ENCODE measurements at places on chromosomes 5 and 9.

- no peak for DNase-seq
These were observed 36.4 kb downstream of the ERAP1 start for GRCh38 chr5:96771395-96771794.

- DNase-seq: no peak
These were observed 45.5 kb downstream of the RASGRF2 start for GRCh38 chr5:81005708-81006107.

GRCh38 chr9:79353856-79354520 is 217.8 kb upstream of the TLE4 start:
- DNase-seq: no peak

DNA sequence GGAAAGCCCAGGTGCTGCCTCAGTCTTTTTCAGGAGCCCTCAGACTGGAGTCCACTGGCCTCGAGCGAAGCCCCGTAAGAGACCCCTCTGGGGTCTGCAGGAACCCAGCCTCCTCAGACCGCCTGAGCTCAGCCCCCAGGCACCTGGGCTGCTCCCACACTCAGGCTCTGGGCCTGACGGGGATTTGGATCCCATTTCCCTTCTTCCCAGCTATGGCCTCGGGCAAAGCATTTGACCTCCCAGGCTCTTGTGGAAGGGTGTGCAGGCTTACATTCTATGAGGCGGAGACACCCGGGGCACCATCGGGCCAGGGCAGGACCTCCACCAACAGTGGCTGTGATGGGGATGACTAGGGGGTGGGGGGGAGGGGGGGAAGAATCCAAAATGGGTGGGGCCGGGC is 4.5 kb downstream of the AGPAT2 start:
- DNase-seq: no peak

DNA sequence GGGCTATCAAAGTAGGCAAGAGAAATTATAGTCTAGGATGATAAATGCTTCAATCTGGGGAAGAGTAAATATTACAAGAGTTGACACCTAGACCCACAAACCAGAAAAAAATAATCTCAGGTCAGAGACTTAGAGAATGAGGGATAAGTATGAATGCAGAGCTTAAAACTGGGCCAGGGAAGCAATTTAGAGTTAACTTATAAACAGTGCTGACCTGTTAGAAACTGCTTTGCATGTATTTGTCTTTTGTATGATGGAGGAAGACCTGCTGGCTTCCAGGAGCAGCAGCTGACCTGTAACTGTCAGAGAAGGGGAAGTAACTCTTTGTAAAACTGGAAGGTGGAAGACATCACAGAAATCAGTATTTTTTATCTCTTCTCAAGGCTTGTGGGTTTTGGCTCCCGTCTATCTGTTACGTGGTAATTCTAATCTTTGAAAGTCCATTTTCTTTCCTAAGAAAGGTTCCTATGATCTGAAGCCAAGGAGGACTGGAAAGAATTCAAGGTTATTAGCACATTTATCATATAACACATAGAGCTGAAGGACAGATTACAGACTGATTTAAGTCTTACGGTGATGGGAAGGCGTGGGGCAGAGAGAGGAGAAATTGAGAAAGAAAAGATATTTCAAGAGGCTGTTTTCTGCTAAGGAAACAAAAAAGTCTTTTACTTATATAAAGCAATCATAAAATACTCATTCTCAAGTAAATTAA is 114.7 kb upstream of the ADAMTS19 start:
- no peak for DNase-seq

DNA sequence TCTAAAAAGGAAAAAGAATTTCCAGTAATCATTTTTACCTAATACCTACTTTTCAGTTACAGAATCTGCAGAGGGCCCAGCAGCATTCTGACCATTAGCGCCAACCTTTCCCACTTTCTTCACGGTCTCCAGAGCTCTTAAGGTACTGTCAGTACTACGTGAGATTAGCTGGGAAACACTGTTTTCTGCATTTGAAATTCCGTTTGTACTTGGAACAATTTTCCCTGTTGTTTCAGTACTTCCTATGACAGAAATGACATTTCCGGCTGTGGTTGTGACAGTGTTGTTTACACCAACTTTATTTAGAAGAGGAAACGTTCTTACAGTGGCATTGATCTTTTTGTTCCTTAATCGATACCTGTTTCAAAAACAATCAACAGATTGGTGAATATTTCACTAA is 36.9 kb upstream of the PDCL start:
- DNase-seq: no peak

DNA sequence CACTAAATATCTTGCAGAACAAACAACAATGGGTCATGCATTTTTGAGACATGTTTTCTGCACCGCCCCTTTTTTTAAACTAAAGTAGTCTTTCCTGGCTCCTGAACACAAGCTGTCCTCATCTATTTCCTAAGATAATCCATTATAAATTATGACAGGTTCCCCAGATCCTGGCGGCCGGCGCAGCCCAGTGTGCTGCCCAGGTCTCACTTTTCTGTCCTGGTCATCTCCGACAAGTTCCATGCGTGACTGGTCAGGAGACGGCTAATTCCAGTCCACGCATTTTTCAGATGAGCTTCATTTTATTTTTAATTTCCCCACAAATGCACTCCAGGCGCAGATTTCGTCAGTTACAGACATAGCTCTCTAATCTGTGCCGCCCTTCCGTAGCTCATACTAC is 92.9 kb upstream of the EGFLAM start:
- no peak for DNase-seq

DNA sequence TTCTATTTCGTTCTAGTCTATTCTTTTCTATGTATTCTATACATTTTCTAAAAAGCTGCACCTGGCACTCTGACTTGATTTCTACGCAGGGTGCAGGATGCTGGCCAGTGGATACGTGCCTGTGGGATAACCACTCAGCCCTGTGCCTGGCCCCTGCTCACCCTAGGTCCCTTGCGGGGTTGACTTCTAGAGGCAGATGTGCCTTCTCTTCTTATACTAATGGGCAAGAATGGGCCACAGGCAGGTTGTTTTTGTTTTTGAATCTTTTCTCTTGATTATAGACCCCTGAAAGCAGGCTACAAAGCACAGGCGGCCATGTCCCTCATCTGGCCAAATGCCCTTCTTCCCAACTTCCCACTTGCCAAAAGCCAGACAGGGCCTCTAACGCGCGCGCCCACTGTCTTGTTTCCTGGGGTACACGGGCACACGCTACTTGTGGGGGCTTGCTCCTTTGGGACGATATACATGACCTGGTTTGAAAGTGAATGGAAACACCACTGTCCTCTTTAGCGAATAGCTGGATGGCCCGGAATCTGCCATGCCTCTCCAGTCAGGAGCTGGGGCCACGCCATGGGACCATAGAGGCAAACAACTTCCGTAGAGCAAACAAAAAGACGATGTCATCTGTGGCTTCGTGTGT is 162.7 kb upstream of the IRX2 start:
- DNase-seq: no peak

GRCh38 chr9:109248133-109248581 is 72.7 kb downstream of the EPB41L4B start:
- DNase-seq: no peak

DNA sequence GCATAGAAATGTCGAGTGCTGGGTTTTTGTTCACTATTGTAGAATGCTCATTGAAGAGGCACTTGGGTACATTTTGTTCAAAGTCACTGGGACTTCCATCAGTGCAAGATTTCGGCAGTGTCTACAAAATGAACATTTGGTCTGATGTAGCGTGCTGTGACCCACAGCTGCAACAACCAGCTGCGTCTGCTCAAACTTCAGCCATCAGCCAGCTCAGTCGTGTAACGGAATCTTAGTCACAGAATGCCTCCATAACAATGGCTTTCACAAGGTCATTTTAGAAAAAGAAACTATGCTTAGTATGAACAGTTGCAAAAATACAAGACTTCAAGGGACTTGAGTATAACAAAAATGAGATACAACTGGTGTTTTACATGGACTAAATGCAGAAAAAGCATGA is 828.1 kb upstream of the GRAMD2B start:
- DNase-seq: no peak

DNA sequence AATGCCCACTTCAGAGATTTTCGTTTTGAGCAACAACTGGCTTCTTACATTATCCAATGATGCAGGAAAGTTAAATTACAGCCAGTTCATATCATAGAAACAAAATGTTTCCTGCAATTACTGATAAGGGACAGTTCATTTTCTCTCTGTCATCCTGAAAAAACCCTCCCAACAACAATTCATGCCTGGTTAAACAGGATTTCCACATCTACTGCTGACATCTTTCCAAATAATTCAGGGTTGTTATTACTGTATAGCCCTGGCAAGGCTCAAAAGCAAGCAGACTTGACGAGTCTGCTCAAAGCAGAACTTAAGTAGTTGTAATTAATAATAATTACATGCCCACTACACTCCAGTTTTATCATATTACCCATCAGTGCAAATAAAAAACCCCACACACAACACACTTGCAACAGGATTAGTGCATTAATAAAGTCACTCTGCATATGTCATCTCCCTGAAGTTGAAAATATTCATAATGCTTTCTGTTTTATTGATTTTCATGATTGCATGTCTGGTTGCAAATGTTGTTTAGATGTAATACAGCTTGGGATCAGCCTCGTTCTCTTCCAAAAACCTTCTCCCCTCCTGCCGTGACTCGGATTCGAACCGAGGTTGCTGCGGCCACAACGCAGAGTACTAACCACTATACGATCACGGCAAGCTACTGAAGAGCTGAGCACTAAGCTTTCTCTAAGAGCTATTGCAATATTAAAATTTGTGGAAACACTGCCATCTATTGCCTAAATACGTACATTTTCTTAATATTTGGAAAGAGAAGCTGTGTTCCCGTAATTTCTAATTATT is 119.6 kb upstream of the NFIB start:
- no peak for DNase-seq

DNA sequence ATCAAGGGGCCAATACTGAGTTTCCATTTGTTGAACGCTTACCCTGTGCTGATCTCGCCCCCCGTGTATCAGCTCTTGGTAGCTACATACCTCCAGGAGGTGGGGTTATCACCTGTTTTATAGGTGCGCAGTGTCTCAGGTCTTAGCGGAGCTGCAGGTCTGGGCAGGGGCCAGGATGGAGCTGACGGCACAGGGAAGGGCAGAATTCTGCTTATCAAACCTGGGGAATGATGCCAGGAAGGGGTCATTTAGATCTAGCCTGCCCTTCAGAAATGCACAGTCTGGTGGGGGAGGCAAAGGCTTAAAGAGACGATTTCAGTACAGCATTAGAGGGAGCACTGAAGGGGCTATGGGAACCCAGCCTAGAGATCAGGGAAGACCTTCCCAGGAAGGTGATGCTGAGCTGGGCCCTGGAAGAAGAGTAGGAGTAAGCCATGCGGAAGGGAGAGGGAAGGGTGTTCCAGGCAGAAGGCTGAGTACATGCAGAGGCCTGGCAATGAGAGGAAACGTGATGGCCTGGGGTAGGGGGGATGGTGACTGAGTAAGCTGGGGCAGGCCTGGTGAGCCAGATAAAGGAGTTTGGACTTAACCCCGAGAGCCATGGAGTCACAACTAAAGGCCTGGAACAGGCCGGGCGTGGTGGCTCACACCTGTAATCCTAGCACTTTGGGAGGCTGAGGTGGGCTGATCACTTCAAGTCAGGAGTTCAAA is 31.5 kb downstream of the OLFML2A start:
- no peak for DNase-seq

DNA sequence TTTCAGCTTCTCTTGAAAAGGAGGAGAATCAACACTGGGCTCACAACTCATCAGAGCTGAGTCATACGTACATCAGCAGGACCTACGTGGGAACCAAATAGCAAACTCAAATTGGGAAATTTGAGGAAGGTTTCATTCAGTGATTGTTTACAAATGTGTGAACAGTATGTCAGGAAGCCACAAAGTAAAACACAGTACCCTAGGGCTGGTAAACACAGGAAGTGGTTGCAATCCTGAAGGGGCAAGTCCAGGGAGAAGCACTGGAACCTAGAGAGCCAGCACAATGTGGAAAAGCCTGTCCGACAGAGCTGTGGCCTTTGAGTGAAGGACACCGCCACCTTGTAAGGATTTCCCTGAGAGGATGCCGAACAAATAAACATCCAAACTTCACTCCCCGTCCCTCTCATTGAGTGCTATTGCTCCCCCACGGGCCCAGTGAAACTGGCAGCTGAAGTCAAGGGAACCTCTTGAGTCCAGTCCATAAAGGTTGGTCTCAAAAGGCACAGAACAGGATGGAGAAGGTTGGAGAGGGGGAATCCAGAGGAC is 26.7 kb upstream of the RICTOR start:
- no peak for DNase-seq

DNA sequence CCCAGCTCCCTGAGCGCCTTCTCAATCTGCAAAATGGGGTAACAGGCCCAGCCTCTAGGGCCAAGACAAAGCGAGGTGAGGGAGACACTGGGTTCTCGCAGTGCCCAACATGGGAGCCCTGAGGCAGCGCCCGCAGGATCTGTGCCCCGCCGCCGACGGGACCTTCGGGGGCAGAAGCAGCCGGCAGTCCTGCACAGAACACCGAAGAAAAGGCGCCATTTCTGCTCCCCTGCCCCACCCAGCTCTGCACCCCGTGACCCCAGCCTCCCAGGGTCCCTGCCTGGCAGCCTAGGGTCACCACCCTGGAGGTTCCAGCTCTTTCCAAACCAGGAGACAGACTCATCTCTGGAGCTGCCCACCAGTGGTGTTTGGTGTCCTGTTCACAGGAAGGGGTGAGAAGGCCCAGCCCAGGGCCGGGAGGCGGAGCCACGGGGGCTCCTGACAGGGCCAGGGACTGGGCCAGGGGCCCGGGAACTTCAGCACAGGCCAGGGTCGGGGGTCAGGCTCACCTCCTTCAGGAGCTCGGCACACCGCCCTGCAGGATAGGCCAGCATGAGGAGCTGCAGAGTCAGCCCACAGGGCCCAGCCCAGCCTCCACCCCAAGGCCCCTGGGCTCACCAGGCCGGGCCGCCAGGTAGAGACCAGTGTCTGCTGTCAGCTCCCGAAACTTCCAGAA is 3.3 kb downstream of the LCN8 start:
- no peak for DNase-seq

GRCh38 chr5:17339841-17340240 is 122.4 kb downstream of the BASP1 start:
- no peak for DNase-seq

DNA sequence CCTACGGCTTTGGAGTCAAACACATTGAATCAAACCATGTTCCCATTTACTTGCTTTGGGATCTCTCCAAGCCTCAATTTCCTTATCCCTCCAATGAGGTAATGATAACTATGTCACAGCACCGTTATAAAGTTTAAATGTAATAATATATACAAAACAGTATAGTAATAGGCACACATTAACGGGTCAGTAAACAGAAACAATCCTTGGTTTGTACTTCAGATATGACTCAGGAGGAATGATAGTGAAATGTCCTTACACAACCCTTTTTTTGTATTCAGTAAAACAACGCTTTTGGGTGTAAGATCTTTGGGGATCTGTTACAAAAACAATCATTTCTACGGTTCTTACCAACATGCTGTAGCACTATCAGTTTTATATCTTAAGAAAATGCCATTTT is 178.5 kb upstream of the GNA14 start:
- no peak for DNase-seq

DNA sequence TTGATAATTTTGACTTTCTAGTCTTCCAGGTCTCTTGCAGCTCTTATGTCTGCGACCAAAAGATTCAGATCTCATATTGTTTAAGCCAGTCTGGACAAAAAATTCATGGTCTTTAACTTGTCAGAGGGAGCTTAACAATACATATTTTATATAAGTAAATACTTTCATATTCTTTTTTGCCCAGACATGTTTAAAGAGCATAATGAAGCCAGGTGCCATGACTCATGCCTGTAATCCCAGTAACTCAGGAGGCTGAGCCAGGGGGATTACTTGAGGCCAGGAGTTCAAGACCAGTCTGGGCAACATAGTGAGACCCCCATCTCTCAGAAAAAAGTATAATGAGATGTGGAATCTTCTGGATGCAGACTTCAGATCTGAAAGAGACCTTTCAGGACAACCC is 69.8 kb downstream of the JMY start:
- no peak for DNase-seq

GRCh38 chr9:89277454-89277853 is 33.5 kb upstream of the CKS2 start:
- DNase-seq: peak; percentile 14

All from naive thymus-derived CD4-positive, alpha-beta T cell (primary cell).